ENCODE measurements at places on chromosomes 4 and X.
A peak's percentile ranks its signal among the peaks of the same experiment; 100 is the strongest.

- DNase-seq, result no peak
These were observed 931.4 kb downstream of the PCDH7 start for GRCh38 chr4:31651541-31651940.

- DNase-seq, result no peak
These were observed 53.5 kb downstream of the FAM114A1 start for GRCh38 chr4:38921151-38921550.

- DNase-seq, result no peak
These were observed 326.5 kb upstream of the GATB start for GRCh38 chr4:152087335-152087734.

GRCh38 chr4:136985683-136986082 is 546.6 kb downstream of the PCDH18 start:
- DNase-seq, result no peak

DNA sequence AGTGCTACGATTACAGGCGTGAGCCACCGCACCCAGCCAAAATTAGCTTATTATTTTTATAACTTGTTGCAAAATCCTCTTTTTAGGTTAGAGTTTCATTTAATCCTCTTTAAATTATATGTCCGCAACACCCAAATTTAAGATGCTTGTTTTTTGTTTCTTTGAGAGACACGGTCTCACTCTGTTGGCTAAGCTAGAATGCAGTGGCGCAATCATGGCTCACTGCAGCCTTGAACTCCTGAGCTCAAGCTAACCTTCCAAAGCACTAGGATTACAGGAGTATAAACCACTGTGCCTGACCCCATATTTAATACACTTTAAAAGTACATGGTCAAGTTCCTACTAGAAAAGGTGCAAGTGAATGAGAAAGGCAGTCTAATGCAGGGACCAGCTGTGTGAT is 2.2 kb downstream of the RBBP7 start:
- no peak for DNase-seq

GRCh38 chr4:52595001-52595400 is 64.1 kb downstream of the USP46 start:
- DNase-seq, result no peak

GRCh38 chrX:68185161-68185560 is 248.1 kb downstream of the OPHN1 start:
- no peak for DNase-seq

GRCh38 chrX:12319992-12320391 is 181.7 kb downstream of the FRMPD4 start:
- DNase-seq, result no peak

DNA sequence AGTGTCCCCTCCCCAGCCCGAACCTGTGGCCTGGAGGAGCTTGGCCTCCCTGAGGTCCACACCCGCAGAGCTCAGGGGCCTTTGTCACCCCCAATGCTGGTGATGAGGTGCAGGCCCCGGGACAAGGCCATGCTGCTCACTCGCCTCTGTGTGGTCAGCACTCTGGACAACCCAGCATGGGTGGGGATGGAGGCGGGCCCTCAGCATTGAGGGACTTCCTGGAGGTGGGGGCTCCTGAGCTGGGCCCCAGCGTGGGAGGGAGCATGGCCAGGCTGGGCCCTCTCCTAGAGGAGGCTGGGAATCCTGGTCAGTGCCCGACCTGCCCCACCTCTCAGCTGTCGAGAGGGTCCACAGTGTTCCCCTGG is 30.6 kb downstream of the TACC3 start:
- no peak for DNase-seq

- DNase-seq, result no peak
These were observed 16.7 kb downstream of the CLRN2 start for GRCh38 chr4:17531538-17532285.

- no peak for DNase-seq
These were observed 172.2 kb downstream of the PPARGC1A start for GRCh38 chr4:23717528-23718248.

DNA sequence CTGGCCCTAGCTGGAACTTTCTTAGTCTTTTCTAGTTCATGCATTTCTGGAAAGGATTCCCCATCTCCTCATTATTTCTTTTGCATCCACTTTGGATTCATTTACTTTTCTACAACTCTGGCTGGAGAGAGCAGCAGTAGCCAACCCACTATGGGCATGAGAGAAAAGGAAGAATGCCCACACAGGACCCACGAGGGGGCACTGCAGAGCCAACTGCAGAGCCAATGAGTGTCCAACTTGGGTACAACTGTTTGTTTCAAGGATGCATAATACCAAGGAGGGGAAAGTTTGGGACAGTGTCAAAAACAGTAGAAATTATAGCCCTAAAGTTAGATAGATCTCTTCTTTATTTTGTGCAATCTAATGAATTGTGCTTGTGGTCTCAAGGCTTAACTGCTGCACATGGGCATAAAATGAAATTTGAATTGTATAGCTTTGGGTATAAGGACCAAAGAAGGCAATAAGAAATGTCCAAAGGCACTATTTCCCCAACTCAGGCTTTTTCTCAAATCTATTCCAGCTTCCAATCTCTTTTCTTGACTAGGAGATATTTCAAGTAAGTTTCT is 230.6 kb downstream of the NSUN7 start:
- no peak for DNase-seq

DNA sequence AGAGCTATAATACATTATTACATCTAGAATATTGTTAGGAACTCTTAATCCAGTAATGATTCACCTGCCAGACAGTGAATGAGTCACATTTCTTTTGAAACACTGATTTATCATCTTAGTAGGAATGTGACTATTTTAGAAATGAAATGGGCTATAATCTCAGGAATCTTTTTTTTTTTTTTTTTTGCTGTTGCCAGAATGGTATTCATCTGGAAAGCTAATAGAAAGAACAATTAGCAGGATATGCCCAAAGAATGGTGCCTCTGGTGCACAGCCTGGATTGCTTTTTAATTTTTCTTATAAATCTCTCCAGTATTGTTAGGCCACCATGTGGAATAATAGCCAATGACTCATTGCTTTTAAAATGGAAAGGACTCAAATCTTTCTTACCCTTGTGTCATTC is 181.1 kb upstream of the SMIM31 start:
- peak; percentile 23 for DNase-seq

DNA sequence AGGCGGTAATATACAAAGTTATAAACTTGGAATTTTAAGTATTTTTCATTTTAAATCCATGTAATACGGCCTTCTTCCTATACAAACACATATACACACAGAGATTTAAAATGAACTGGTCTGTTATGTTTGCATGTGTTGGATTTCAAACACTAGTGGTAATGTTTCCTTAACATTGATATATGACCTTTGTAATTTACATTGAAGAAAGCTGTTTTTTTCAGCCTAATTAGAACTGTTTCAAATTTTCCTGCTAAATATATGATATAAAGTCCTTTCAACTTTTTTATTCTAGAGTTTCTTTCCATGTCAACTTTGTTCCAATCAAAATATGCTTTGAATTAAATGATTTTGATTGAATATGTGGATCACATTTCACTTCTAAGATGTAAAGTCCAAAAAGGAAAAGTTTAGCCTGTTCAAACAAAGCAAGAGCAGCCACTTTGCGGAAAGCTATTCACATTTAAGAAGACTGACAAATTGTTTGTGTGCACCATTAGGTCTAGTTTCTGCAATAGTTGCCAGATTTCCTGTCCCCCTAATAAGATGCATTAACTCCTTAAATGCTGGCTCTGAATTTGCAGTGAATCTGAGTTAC is 226.0 kb upstream of the MAB21L2 start:
- DNase-seq, result no peak

DNA sequence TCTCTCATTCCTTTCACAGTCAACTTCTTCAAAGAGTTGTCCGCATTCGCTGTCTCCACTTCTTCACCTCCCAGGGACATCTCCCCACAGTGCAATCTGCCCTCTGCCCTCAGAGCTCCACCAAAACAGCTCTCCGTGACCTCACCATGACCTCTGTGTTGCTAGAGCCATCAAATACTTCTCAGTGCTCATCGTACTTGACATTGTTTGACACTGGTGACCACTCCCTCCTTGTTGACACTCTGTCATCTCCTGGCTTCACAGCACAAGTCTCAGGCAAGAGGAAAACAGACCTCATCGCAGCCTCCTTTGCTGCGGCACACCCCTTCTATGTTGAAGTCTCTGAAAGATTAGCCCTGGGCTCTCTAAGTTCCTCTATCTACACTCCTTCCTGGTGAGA is 90.5 kb upstream of the CCDC160 start:
- no peak for DNase-seq

- no peak for DNase-seq
These were observed 9.6 kb downstream of the ZAR1 start for GRCh38 chr4:48499551-48500066.

DNA sequence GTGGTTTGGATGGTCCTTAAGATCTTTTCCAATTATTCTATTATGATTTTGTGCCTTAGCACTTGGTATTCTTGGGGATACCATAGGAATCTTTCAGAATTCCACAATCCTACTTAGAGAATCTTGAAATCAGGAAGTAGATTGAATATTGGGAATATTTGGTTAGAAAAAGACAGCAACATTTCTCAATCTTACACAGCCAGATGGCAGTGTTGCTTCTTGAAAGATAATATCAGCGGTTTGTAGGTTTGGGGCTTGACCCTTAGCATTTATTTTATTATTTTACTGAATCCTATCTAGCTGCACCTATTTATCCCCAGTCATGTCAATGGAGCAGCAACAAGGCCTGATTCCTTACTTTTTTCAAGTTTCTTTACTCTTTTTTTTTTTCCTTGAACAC is 28.6 kb downstream of the MAGEB1 start:
- DNase-seq, result peak; percentile 0

- DNase-seq, result no peak
These were observed 7.5 kb upstream of the UVSSA start for GRCh38 chr4:1339489-1339888.

GRCh38 chr4:53281438-53281837 is 84.4 kb downstream of the SCFD2 start:
- no peak for DNase-seq

DNA sequence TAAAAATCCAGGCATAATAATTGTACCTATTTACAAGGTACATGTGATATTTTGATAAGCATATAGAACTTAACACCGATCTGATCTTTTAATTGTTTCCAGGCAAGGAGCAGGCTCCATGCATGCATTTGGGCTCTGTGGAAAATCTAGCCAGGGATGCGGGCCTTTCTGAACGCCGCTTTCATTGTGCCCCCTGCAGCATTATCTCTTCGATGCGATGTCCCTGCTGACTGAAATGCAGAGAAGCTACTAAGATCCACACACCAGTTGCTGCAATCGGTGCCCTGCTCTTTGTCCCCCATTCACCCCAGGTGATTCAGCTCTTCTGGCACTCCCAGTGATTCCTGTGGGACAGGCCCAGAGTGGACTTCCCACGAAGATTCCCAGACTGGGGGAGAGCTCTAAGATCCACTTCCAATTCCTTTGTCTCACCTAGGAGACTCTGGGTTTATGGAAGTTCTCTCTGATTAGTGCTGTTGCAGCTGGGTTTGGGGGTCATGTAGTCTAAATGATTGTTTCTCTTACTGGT is 254.3 kb upstream of the AGA start:
- DNase-seq, result no peak

DNA sequence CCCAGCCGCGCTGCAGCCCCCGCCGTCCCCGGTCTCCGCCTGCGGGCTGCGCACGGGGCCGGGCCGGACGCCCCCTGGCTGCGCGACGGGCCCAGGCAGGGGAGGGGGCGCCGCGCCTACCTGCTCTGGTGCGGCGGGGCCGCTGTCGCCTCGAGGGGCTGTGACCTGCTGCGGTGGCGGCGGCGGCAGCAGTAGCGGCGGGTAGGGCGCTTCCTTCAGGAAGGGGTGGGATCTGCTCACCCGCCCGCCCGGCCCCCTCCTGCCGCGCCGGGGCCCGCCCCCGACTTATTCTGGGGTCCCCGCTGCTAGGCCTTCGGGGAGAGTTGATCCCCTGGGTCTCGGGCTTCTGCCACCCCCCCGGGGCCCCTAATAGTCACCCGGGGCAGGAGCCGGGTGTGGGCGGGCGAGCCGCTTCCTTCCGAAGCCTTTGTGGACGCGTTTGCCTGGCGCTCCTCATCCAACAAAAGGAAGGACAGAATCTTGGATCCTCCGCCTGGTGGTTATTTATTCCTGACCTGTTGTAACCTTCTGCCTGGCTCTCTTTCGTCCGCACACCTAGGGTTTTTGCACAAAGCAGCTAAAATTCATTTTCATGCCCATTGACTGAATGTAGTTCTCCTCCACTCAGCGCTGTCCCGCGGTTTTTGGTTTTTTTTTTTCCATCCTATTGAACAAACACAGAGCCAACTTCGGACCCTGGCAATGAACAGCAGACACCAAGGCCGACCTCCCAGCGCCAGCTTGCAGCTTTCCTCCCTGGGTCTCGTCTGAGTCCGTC is at the start of gene TMEM150C:
TSS of gene TMEM150C (minus strand) at position 203 of the 778 bp plus-strand sequence. CDS start 57,331 bp downstream, outside the sequence.
- no peak for DNase-seq

DNA sequence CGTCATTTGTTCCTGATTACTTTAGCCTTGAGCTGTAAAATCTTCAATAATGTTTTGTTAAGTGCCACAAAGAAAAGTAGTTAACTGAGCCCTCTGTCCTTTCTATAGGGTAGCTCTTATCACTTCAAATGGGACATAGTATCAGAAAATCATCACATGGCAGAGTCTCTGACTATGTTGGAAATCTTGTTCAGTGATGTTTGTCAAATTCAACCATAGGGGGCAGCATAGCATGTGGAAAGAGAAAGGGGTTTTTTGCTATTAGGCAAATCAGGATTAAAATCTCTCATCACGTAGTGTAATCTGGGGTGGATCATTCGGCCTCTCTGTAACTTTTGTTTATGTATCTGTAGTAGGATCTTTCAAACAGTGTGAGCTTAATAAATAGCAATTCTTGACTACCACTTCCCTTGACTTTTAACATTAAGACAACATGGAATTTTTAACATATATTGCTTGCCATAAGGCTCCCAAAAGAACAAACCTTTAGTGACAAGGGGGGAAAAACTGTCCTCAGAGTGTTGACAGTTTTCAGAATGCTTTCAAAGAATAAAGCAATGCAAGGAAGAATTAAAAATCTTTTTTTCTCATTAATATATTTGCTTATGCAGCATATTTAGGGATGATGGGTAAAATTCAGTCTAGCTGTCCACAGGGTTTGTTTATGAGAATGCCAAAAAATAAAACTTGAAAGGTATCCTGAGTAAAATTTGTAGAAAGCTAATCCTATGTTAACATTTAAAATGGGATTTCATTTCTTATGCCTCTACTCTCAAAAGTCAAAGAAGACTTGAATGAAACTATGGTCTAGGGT is 127.2 kb downstream of the FBXW7 start:
- DNase-seq, result no peak

DNA sequence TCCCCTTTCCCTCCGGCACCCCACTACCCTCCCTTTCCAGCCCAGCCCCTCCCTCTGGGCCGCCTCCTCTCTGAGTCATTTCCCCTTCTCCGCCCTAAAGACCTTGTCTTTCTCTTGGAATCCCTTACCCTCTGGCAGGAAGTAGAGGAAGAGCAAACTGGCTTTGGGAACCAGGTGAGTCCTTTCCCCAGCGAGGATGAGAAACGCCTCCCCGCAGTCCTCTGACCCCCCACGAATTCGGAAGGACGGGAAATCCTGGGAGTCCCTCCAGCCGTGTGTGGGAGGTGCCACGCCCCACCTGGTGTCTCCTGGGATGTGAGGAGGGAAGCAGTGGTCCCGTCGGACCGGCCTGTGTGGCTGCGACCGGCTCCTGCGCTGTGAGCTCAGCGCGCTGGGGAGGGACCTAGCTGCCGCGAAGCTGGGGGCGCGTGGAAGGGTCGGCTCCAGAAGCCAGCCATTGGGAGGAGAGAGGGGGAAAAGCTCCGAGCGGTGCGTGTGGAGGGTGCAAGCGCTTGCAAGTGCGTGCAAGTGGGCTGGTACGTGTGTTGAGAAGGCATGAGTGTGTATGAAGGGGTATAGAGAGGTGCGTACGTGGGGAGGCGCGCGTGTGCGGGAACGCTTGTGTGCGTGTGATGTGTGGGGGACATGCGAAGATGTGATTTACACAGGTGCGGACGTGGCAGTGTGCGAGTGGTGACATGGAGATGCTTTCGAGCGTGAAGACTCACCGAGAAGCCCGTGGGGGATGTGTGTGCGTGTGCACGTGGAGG is 46.3 kb downstream of the TEX13B start:
- DNase-seq, result no peak

Data from SW 1271 (cell line).